ENCODE measurements at places on chromosomes 11 and 22.

DNA sequence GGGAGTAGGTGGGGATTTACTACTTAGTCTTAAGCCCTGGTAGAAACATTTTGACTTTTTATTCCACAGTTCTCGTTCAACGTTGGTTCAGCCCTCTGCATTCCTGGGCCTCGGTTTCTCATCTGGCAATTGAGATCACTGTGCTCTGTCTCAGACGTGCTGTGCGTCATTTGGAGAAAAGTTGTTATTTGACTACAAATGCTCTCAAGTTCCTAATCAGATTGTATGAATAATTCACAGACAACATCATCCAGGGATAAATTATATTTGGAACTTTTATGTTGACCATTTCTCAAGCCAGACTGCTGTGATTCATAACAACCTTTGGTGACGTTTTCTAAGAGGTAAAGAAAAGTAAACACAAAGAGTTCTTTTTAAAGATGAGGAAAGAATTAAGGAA lies 69.2 kb downstream of the BLID start:
- DNase-seq = no peak

GRCh38 chr11:11512502-11512901 lies 109.3 kb downstream of the GALNT18 start:
- DNase-seq = no peak

DNA sequence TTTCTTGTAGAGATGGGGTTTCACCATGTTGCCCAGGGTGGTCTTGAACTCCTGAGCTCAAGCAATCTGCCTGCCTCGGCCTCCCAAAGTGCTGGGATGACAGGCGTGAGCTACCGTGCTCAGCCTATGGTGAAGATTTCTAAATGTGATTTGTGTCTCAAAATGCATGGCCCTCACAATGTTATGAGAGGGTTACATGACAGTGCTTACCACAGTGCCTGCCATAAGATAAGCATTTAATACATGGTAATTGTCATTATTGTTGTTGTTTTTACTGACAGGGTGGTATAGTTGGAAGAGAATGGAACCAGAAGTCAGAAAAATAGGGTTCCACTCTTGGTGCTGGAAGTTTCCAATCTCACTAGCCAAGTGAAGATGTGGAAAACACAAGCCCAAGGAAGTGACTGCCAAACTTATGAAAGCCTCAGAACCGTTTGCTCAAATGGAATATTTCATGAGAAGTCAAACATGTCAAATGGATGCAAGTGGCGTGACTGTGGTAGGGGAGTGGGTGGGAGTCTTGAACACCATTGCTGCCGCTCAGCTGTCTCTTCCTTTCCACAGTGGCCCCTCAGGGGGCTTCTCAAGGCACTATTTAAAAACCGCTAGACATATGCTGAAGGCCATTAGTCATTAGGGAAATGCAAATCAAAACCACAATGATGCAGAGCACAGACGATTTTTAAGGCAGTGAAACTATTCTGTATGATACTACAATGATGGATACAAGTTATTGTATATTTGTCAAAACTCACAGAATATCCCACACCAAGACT lies 29.1 kb upstream of the LMO2 start:
- no peak for DNase-seq

DNA sequence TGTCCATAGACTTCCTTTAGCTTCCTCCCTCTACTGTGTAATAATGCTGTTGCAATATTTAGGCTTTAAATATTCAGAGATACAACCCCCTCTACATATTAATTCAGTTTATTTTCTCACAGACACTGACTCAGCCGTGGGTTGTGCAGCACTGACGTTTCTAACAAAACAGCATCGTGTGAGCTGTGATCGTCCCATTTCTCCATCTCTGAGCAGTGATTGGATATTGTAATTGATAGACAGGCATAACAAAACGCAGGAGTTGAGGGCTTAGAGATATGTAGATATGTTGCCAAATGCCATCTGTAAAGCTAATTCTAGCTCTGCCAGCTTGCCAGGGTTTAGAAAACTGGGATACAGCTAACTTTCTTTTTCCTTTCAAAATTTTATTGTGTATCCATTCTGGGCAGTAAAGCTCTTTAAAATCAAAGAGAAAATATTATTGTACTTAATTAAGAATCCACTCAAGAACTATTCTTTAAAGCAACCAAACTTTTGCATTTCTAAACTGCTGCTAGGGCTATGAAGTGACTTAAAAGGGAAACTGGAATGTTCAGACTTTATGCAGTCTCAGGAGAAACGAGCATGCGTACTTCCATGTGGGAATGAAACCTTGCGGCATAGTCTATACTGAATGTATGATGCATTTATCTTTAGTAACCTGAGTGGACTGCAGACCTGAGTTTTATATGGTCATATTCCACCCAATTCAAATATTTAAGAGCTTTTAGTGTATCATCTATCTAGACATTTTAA lies 22.7 kb downstream of the BTBD10 start:
- peak; percentile 96 for DNase-seq

DNA sequence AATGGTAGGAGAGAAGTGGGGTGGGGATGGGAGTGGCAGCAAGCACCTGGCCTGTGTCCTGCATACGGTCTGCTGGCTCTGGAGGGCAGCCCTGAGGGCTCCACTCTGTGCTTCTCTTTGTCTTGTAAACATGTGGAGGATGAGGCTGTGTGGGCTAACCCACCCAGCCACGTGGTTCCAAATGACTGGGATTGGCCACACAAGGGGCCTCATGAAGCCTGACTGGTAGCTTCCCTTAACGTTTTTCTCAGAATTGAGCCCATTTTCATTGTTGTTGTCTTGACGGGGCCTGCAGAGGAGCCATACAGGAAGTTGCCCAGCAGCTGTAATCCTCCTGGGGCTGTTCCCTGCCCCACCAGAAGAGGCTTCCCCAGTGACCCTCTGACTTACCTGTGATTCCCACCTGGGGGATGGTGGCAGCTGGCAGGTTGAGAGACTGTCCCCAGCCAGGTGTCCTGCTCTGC lies 18.0 kb downstream of the DERL3 start:
- no peak for DNase-seq

- no peak for DNase-seq
Observed at GRCh38 chr22:46432164-46433068, 96.9 kb downstream of the TRMU start.

DNA sequence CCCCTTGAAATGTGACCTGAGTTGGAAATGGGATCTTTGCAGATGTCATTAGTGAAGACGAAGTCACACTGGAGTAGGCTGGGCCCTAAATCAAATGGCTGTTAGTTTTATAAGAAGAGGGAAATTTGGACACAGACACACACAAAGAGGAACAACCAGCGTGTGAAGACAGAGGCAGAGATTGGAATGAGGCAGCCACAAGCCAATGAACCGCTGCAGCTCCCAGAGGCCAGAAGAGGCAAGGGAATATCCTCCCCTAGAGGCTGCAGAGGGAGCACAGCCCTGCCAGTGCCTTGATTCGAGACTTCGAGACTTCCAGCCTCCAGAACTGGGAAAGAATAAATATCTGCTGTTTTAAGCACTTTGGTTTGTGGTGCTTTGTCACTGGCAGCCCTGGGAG lies 484.5 kb downstream of the MN1 start:
- DNase-seq = no peak

- DNase-seq = peak; percentile 44
Observed at GRCh38 chr11:118933486-118933885, 7.8 kb upstream of the BCL9L start.

DNA sequence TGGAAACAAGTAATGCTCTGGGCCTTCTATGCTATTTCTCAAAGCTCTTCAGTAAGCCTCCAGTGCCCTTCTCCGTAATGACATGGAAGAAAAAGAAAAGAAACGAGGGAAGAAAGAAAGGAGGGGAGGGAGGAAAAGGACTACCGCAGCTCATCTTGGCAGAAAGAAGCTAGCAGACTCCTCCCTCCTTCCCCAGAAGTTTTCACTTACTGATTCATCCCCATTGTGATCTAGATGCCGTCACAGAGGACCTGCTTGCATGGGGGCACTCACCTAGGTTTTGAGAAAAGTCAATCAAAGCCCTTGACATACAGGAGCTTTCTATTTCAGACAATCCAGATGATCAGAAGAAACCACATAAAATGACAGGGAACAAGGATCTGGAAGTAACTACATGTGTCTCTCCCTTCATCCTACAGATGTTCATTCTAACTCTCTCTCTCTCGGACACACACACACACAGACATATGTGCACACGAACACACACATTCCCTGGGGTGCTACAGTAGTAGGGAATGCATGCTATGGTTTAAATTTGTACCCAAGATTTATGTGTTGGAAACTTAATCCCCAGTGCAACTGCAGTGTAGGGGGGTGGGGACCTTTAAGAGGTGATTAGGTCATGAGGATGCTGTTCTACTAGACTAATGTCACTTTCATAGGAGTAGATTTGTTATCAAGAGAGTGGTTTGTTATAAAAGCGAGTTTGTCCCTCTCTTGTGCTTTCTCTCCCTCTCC lies 37.6 kb upstream of the RCN1 start:
- DNase-seq = no peak

GRCh38 chr11:118531597-118532084 lies 649 bp downstream of the TMEM25 start:
- DNase-seq = no peak

DNA sequence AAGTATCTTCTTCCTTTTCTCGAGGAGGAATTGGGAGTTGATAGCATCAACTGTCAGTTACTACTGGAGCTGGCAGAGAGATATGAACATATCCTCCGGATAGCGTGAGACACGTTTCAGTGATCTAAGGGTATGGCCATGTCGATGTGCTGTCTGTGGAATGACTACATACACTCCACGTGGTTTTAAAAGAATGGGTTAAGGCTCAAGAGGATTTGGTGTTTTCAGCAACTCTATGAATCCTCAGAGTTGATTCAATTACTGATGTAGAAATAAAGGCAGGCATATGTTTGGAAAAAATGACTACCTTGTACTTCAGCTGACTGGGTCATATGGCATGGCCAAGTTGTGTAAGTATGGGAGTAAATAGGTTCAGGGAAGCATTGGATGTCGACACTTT lies 22.9 kb downstream of the MMP13 start:
- no peak for DNase-seq

GRCh38 chr11:11866203-11866602 lies 24.4 kb downstream of the USP47 start:
- DNase-seq = peak; percentile 30

DNA sequence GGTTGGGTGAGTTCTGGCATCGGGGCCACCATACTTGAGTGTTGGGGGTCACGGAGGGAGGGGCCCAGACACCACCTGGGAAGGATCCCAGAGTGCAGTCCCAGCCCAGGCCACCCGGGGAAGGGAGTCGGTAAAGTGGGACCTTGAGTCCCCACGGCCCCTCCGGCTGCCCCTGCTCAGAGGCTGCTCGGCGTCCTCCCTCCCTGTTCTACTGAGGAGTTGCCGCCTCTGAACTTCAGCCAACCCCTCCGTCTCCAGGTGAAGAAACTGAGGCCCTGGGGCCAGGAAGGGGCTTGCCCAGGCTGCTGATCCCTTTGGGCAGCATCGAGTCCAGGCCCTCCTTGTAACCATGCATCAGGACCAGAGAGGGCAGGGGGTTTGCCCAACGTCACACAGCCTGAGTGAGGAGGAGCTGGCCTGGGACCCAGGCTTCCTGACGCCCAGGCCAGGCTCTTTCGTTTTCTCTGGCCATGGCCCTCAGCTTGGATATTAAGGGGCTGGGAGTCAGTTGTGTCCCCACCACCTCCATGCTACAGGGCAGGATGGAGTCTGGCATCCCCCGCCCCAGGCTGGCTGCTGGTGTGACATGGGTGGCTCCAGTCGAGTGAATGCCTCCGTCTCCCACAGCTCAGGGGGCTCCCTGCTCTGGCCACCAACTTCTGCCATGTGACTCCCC lies 1.3 kb downstream of the PARVG start:
- no peak for DNase-seq

All from endothelial cell of umbilical vein (primary cell).